Stimulated activated CD4-positive, alpha-beta T cell treated with anti-CD3 and anti-CD28 coated beads, Interleukin-1b, Interleukin-23, amount 100 ng/mL, for 4 hours (primary cell): ENCODE measurements at places on chromosomes 7 and 10.

GRCh38 chr10:24930427-24930826 lies 22.0 kb downstream of the PRTFDC1 start:
- DNase-seq: no peak

DNA sequence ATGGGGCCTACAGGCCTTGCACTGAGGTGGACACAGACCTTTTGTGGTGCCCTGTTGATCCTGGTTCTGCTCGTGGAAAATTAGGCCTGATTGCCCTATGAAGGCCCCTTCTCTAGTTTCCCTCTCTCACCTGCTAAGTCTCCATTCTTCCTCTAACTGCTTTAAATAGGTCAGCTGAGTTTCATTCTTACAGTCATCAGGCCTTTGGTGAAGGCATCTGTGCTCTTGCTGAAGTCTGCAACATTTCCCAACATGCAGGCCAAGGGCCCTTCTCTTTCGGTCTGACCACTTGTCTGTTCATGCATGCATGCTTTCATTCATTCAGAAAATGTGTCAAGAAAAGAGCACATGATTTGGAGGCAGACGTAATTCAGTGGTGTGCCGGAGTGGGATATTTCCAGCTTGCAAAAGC lies 244.0 kb downstream of the BUB3 start:
- DNase-seq: no peak

- no peak for DNase-seq
Observed at GRCh38 chr7:156374335-156374734, 266.2 kb upstream of the RNF32 start.

GRCh38 chr10:47184273-47184672 lies 115.7 kb upstream of the GDF10 start:
- DNase-seq: no peak

DNA sequence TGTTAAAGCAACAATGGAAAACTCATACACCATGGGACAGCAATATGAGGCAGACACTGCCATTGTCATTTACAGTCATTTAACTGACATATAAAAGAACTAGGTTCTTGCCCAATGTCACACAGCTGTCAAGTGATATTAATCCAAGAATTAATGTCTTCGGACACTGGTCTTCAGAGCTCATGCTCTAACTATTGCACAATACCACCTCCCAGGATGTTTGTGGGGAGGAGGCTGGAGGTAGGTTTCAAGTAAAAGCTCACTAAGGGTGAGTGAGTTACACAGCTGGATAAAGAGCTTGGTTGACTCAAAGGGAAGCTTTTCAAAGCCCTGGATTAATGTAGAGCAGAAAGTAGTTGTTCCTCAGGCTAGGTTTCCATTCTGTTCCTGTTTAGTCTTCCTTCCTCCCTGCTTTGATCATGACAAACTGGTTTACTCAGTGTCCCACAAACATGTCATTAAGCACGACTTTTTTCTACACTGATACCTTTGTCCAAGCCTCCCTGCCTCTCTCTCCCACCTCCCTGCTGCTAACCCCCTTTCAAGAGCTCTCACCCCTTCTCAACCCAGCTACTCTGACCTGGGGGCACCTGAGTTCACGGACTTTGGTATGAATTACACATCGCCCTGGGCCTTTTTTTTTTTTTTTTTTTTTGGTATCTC lies 987 bp upstream of the EXOC6 start:
- DNase-seq: no peak

GRCh38 chr7:121352323-121352722 lies 23.5 kb downstream of the WNT16 start:
- DNase-seq: no peak

DNA sequence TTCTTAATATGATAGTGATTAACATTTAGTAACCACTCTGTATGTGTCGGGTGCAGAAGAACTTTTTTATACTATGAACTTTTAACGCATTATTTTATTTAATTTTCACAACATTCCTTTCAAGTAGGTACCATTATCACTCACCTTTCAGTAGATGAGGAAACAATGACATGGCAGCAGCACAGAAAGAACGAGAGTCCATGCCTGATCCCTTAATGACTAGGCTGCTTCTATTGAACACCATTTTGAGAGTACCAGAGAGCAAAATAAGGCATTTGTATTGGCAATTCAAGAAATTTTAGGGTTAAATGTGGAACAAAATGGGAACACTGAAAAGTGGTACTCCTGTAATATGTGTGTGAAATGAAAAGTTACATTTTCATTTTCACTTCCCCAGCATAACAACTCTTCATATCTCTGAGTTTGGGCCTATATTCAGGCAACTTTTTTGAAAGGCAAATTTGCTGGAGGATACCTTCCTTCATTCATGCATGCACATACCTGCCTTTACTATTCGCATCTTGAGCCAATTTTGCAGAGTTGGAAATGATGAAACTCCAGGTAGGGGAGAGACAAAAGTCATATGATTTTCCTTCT lies 12.8 kb downstream of the LRRN3 start:
- no peak for DNase-seq

DNA sequence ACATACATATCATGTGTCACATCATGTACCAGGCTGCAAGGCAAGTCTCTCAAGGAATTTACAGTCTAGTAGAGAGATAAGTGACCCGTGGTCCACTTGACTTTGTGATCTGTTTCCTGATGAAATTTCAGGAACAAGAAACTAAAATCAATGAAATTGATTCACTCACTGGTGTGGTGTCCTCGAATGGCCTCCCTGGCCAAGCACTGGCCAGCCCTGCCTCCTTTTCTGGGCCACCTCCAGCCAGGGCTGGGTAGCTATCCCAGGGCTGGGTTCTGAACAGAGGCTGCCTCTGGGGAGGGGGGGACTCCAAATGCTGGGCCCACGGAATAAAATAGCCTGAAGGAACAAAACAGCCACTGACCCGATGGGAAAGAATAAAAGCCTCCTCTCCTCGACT lies 182.2 kb downstream of the HERPUD2 start:
- no peak for DNase-seq

DNA sequence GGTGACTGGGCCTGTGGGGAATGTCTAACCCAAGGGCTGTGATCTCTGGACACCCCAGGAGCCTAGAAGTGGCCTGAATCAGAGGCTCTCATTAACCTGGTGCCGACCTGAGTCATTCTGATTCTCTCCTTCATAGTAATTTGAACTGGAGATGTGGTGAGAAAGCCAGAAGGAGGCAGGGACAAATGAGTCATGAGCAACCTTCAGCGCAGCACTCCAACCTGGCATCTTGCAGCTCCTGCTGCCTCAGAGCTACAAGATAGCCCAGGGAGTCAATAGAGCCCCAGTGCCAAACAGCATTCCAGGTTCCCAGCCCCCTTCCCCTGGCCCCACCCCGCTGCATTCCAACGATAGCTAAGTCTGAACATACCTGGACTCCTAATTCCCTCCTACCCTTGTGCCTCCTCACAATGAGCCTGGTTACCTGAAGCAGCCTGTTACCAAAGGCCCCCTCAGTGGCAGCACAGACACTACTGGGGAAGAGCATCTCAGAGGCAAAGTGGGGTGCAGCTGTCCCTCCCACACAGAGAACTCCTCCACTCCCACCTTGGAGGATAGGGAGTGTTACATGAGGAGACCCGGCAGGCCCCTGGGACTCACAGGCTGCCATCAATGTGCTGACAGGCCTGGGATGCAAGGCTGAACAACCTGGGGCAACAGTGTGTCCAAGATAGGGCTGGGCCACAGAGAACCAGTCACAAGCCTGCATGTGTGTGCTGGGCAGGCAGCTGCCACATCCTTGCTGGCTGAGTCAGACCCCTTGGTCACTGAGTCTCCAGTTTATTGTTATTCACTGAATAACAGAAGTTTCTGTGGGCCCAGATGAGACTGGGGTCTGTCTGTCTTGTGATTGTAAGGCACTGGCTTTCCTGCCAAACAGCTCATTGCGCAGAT lies 76.8 kb upstream of the LEP start:
- DNase-seq: no peak

DNA sequence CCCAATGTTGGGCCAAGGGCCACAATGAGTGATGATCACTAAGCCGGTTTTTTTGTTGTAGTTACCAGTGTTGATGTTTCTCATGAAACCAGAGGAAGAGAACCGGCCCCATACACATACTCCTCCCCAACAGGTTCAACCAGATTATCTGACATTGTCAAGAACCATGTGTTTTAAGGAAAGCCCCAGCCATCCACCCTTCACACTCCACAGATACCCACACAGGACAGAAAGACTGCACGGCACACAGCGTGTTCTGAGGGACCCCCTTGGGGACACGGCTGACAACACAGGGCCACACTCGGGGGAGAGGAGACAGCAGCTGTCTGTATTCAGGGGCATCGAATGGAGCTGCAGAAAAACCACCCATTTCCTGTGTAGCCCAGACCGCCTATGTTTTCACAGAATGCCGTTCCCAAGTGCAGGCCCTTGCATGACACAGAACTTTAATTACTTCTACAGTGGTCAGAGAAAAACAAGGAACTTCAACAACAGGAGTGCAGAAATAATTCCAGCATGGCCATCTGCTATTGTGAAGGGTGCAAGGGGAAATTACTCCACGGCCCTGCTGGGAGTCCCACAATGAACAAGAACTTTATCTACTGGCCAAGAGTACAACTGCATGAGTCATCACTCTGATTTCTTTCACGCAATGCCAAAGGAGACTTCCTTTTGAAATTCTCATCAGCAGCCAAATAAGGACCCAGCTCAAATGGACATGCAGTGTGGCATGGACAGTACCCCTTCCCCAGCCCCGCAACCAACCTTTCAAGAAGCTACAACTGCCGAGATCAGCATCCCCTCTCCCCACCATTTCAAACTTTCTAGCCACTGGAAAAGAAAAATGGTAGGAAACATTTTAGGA lies 2.3 kb downstream of the KLF6 start:
- DNase-seq: no peak

DNA sequence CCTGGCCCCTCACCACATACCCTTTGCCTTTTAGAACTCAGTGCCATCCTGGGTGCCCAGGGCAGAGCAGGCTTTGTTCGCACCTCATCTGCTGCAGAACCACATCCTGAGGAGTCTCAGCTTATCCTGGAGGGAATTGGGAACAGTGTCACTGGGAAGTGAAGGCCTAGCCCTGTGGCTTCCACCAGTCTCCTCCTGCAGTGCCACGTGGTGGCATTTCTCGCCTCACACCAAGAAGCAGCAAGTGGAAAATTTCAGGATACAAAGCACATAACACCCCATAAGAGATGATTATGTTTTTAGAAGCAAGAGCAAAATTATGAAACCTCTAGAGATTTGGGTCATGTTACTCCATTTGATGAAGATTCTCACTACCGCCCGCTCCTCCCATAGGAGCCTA lies 26.8 kb downstream of the UBE2D4 start:
- no peak for DNase-seq

GRCh38 chr7:4797858-4798705 lies 22.7 kb downstream of the AP5Z1 start:
- peak; percentile 53 for DNase-seq

DNA sequence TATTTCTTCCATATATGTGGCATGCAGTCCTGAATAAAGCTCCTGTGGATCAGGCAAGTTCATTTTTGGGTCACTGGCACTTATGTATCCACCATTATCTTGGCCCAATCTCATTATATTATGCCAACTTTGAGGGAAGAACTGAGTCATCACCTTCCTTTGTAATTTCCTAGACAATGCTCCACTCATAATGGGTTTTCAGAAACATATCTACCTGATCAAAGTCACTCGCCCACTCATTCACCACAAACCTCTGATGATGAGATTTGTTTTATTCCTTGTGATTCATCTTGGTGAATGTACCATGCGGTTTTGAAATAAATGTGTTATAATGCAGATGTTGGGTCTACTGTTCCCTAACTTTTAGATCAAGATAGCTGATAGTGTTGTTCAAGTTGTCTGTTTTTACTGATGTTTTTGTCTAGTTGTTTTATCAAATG lies 525.8 kb downstream of the KIF20B start:
- DNase-seq: no peak

GRCh38 chr10:124149189-124150042 lies 56.0 kb upstream of the CHST15 start:
- DNase-seq: no peak

DNA sequence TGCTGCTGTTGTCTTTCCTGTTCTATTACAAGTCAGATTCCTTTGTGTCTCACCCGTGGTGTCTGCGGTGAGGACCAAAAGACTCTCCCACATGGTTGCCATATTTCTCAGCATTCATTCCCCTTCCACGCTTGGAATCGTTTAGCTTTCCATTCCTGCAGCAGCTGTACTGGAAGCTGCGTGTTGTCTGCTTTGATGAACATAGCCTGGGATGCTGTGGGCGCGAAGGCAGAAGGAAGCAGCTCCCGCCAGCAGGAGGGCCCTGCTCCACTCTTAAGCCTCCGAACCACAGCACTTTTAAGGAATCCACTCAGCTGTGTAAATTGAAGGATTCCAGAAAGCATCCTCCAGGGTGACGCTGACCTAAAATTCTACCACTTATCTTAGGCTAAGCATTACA lies 303.6 kb upstream of the PITRM1 start:
- no peak for DNase-seq

DNA sequence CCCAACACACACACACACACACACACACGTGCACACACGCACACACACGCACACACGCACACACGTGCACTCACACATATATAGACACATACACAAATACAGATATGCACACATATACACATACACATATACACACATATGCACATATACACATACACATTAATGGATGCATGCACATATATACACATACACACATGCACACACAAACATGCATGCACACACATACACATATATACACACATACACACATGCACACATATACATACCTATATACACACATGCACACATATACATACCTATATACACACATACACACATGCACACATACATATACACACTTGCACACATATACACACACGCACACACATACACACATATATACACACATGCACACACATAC lies 312.4 kb upstream of the PFKP start:
- no peak for DNase-seq

GRCh38 chr10:3875842-3876235 lies 90.8 kb upstream of the KLF6 start:
- no peak for DNase-seq

- DNase-seq: no peak
Observed at GRCh38 chr10:100744136-100744986, 1.0 kb upstream of the PAX2 start.

DNA sequence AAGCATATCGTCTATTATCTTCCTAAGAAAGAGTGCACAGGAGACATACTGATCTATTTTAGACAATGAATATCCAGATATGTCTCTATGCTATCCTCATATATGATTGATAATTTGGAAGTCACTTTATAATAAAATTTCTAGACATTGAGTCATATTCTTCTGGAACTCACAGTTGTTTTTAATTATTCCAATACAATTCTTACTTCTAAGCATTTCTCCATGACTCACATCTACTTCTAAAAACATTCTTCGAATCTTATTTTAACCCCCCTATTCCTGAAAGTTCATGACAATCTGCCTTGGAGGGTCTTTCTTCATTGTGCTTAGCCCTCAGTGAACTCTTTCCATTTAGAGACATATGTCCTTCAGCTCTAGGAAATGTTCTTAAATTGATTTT lies 368.1 kb downstream of the MDFIC start:
- no peak for DNase-seq

DNA sequence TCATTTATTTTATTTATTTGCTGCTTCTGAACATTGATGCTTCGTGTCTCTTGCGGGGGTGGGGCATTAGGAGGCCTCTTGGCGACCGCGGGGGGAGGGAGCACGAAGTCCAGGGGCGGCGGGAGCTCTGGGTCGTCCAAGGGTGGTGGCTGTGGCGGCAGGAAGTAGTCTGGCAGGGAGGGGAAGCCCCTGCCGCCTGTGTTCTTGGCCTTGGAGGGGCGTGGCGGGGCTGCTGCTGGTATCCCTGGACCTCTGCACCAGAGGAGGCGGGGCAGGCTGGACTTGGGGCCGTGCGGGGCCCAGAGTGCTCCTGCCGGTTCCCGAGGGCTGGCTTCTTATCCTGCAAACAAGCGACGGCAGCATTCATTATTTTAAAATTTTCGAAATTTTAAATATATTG lies 70.5 kb upstream of the ABI1 start:
- no peak for DNase-seq
